ENCODE measurements at places on chromosomes 2 and 18. TPM values are rescaled to one million over a fixed set of nuclear protein-coding genes. Genes with fewer than 3 reads are reported as not detected.

GRCh38 chr2:112636605-112637288 lies 9.0 kb upstream of the SLC20A1 start:
- ATAC-seq = peak; percentile 89

GRCh38 chr2:15559379-15560139 lies 1.6 kb downstream of the NBAS start:
- ATAC-seq = no peak

DNA sequence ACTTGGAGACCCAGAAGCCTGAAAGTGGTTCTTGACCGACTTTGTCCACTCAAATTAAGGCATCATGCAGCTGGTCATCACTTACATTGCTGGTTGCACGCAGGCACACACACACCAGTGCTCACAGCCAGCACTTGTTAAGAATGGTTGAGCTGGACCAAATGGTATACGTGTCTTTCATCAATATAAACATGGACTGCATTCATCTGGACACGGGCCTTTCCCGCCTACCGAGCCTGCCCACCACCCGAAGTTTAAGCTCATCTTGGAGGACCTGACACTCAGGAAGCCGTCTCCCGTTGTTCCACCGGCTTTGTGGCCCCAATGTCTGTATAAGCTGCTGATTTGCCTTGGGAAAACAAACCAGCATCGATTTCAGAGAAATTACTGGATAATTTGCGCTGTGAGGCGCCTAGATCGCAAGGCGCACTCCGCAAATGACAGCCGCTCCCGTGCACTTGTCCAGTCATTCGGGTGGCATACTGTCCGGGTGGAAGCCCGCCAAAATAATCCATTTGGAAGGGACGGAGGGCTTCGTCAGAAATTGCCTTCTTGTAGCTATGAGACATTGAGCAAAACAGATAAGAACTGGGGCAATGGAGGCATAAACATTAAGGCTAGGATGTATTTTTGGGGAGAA lies 40.1 kb upstream of the AKAIN1 start:
- ATAC-seq = peak; percentile 41

The IL18R1 gene
- total RNA-seq = 20.5 TPM

DNA sequence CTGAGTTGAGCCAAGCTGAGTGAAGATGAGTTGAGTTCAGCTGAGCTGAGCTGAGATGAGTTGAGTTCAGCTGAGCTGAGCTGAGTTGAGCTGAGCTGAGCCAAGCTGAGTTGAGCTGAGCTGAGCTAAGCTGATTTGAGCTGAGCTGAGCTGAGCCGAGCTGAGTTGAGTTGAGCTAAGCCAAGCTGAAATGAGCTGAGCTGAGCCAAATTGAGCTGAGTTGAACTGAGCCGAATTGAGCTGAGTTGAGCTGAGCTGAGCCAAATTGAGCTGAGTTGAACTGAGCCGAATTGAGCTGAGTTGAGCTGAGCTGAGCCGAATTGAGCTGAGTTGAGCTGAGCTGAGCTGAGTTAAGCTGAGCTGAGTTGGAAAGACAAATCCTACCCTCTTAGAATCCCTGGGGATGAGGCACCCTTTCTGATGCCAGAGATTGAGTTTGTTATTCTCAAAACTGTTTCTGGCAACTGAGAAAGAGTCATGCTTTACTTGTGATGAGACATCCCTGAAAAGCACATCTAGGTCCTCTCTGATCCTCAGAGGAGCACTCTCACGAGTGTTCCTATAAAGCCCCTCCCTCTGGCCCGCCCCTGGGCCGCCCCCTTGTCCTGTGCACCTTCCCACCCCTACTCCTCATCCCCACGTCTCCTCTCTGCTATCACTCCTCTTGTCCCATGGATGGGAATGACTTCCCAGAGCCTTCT lies 116.5 kb downstream of the MCFD2 start:
- no peak for ATAC-seq

DNA sequence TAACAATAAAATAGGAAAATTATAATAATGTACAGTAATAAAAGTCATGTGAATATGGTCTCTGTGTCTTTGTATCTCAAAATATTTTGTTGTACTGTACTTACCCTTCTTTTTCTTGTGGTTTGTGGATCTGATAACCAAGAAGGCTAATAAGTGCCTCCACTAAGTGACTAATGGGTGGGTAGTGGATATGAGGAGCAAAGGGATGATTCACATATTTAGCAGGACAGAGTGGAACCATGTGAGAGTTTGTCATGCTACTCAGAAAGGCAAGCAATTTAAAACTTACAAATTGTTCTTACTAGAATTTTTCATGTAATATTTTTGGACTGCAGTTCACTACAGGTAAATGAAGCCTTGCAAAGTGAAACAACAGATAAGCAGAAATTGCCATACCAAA lies 1241.2 kb upstream of the CDH2 start:
- no peak for ATAC-seq

The ITPRIPL1 gene
- 55.9 TPM for total RNA-seq

DNA sequence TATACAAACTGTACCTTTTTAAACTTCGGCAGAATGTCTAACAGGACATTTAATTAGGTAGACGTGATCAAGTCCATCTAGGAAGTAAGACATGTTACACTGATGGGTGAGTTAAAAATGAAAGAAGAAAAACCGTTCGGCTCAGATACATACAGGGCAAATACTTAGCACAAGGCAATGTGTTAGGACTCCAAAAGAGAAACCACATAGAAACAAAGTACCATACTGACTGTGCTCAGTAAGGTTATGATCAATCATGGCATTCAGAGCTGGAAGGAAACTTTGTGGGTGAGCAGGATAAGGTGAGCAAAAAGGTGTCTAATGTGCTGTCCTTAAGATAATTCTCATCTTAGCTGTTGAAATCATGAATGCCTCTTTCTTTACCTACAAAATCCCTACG lies 211.9 kb downstream of the STK39 start:
- peak; percentile 86 for ATAC-seq

The GAD1 gene
- total RNA-seq = 7.1 TPM

The MC2R gene
- total RNA-seq = not detected

The SPDYA gene
- 2.1 TPM for total RNA-seq

The VPS4B gene
- total RNA-seq = 72.3 TPM

- peak; percentile 91 for ATAC-seq
Observed at GRCh38 chr2:41994233-41994637, 53.6 kb upstream of the PKDCC start.

DNA sequence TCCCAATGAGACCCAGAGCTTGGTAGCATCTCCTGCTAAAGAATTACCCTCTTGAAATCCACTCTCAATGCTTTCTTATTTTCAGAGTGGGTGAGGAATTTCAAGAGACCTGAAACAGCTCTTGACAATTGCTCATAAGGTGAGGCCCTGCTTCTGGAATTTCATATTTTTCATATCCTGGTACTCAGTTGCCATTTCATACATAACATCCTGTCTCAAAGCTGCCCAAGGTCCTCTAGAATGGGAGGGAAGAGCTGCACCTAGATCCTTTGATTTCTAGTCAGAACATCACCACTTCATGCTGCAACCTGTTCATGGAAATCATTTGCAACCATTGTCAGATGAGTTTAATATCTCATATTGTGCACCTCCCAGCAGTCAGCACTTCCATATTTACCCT lies 404.8 kb upstream of the GALNT5 start:
- ATAC-seq = no peak

The C1QL2 gene
- not detected for total RNA-seq

The SLC25A12 gene
- total RNA-seq = 15.2 TPM

Measured in activated T-helper 17 cell treated with anti-CD3 and anti-CD28 coated beads, Interleukin-2, amount 50 U/mL, for 72 hours (primary cell).